ENCODE measurements at places on chromosomes 3 and 15. TPM values are rescaled to one million over a fixed set of nuclear protein-coding genes. Genes with fewer than 3 reads are reported as not detected.

The SLC24A5 gene
- total RNA-seq, result not detected

The CLDN1 gene
- total RNA-seq, result 0.14 TPM

DNA sequence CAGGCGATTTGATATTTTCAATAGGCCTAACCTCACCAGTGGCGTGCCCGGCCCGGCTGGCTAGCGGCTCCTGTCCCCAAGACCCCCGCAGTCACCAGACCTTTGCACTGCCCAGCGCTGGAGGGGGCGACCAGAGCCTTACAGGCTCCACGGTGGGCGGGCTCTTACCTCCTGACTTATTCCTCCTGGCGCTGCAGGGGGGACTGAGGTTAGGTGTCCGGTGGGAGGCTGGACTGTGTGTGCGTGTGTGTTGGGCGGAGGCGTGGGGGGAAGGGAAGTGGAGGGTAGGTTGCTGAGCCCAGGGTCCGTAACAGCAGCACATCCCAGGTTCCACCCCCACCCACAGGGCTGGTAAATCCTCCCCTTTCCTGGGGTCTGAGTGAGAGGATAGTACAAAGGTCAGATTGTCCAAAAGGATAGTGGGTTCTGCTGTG is 27.5 kb upstream of the THRB start:
- no peak for DNase-seq

DNA sequence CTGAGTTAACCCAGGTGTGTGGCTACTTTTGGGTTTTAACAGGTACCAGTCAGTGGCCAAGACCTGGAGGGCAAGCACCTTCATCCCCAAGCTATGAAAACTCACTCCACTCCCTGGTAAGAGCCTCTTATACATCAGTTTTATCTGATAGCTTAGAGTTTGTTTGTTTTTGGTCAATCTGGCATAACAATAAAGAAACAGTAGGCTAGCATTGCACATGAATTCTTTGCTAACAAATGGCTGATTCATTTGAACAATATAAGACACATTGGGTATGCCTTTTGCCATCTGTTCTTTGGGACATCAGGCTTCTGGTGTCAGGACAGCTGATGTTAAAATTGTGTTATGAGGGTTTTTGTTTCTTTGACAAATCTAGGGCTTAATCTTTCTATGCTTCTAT is 125.0 kb upstream of the CGNL1 start:
- DNase-seq, result no peak

DNA sequence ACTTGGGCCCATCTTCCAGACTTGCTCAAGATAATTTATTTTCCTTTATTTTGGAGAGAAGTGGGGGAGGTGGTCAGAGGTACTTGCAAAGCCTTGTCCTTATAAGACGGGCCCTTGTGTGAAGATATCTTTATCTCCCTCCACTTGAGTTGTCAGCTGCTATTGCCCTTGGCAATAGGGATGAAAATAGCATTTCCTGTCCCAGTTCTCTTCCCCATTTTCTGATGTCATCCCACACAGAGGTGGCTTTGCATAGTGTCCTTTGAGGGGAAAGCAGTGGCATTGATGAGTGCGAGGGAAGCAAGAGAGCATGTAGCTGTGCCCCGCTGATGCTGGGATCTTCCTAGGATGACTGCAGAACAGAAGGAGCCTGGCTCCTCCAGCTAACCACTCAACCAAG is 41.9 kb upstream of the TUBGCP5 start:
- DNase-seq, result no peak

DNA sequence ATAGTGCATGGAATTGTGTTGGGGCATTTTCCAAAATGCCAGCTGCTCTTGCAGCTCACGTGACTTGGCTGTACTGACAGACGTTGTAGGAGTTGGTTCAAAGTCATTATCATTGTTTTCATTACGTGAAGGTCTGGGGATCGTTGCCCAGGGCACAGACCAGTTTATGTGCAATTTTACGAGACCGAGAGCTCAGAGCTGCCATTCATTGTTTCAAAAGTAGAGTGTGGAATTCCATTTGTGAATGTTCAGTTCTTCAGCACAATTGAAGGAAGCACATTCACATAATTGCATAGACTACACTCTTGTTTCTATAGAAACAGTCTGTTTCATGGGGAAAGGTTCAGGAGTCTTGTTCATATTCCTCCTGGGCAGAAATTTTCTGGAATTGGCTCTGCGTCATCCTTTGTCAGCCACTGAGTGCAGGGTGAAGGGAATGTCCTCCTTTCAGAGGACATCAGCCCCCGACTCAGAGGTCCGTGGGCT is 54.5 kb downstream of the GABRG3 start:
- DNase-seq, result no peak

GRCh38 chr3:50123394-50124051 is 31.6 kb upstream of the SEMA3F start:
- DNase-seq, result no peak
